Suppressor macrophage treated with lipopolysaccharide for 4 hours (primary cell): ENCODE measurements at places on chromosomes 7 and 10.

DNA sequence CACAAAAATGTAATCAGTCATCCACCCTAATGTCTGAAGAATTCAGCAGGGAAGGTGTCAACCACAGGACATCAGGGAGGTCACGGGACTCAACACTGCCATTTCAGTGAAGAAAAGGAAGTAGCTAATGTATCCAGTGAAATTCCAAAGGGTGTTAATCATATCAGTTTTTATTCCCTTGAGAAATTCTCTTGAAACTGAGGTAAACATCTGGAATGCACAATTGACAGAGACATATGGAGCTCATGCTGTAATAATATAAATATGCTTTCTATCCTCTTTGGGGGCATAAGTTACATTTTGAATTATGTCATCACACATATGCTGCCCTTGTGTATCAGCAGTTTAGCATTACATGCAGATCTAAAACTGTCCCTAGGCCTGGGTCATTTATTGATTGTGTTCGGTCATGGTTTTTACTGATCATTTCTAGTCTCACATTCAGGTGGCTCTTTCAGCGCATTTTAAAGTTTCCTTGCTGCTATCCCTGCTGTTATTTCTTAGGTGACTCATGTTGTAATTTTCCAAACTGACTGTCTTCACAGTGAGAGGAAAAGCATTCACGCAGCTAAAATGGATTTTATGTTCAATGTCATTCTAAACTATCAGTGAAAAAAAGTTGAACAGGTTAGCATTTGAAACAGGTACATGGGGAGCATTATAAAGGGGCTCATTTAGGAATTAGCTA lies 273.9 kb downstream of the TSPAN12 start:
- no peak for DNase-seq

- no peak for DNase-seq
Observed at GRCh38 chr7:71775648-71776047, 636.5 kb downstream of the CALN1 start.

DNA sequence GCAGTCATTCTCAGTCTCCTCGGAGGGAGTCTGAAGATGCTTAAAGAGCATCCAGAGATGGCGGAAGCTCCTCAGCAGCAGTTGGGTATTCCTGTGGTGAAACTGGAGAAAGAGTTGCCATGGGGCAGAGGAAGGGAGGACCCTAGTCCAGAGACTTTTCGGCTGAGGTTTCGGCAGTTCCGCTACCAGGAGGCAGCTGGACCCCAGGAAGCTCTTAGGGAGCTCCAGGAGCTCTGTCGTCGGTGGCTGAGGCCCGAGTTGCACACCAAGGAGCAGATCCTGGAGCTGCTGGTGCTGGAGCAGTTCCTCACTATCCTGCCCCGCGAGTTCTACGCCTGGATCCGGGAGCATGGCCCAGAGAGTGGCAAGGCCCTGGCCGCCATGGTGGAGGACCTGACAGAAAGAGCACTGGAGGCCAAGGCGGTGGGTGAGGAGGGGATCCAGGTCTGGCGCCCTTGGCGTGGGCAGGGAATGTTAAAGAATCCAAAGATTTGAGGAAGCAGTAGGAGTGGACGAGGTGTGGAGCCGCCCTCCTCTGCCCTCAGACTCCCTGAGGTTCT lies 2.9 kb downstream of the ZSCAN25 start:
- no peak for DNase-seq

DNA sequence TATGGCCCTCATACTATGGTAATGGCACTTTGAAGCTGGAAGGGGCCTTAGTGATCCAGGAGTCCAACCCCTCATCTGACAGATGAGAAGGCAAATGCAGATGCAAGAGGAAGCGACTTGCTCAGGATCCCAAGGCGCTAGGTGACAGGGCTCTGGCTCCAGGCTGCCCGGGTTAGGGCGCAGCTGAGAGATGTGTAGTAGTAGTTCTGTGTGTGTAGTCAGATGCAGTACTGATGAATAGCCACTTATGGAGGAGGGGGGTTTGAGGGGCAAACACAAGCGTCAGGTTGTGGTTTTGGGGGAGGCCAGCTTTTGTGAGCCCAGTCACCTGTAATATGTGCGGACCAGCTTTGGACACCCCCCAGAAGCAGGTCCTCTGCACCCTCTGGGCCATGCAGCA lies 4.8 kb downstream of the ADRA2A start:
- no peak for DNase-seq

GRCh38 chr7:78203042-78203720 lies 404.6 kb downstream of the PHTF2 start:
- DNase-seq, result no peak

GRCh38 chr10:69315100-69315542 lies 36.8 kb downstream of the HK1 start:
- DNase-seq, result no peak

GRCh38 chr7:47884675-47885074 lies 63.6 kb downstream of the PKD1L1 start:
- DNase-seq, result no peak

DNA sequence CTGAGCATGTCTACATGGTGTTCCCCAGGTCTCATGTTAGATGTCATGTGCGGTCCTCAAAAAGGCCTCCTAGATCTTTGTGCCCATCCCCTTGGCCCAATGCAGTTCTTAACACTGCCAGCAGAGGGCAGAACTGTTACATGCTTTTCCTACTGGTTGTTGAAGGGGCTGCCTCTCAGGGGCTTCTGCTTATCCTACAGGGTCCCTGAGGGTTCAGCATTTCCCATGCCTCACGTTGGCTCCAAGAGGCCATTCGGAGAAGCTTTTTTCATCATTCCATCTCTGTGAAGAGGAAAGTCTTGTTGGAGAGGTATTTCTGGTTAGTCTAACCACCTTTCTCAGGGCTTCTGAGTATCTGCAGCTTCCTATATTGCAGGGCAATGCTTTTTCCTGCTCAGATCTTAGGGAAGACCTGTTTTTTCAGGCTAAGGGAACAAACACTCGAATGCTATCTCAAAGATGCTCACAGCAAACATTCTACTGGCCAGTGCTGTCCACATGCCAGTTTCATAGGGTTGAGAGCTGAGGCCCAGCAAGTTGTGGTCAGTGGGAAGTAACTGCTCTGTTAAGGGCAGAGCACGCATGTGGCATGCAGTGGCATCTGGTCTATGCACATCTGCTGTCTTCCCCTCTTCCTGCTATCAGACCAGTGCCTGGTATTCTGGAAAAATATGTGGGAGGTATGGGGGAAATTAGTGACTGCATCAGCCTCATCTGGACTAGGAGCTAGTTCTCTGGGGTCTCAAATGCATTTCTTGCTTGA lies 31.5 kb downstream of the MBL2 start:
- DNase-seq, result peak; percentile 64

DNA sequence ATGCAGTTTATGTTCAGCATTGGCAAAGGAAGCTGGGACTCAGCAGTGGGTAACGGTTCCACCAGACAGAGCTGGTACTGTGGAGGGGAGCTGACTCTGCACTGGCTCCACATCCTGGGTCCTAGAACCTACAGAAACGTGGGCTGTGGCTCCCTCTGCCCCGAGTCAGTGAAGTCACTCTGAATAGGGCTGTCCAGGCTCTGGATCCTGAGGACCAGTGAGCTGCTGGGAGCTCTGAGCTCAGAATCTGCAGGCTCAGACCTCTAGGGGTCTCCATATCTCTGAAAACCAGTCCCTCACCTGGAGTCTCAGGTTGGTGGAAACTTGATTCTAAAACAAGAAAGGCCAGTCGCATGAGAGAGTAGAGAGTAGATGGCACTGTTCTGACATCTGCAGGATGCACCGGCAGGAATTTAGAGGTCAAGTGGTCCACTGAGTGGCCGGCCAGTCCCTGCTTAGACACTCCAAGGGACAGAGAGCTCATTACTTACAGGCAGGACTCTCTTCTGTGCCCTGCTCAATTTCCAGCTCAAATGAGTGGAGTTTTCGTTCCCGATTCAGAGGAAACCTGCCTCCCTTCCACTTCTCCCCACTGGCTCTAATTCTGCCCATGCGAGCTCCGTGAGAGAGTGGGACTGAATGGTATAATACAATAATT lies 18.6 kb downstream of the NPFFR1 start:
- DNase-seq, result no peak

DNA sequence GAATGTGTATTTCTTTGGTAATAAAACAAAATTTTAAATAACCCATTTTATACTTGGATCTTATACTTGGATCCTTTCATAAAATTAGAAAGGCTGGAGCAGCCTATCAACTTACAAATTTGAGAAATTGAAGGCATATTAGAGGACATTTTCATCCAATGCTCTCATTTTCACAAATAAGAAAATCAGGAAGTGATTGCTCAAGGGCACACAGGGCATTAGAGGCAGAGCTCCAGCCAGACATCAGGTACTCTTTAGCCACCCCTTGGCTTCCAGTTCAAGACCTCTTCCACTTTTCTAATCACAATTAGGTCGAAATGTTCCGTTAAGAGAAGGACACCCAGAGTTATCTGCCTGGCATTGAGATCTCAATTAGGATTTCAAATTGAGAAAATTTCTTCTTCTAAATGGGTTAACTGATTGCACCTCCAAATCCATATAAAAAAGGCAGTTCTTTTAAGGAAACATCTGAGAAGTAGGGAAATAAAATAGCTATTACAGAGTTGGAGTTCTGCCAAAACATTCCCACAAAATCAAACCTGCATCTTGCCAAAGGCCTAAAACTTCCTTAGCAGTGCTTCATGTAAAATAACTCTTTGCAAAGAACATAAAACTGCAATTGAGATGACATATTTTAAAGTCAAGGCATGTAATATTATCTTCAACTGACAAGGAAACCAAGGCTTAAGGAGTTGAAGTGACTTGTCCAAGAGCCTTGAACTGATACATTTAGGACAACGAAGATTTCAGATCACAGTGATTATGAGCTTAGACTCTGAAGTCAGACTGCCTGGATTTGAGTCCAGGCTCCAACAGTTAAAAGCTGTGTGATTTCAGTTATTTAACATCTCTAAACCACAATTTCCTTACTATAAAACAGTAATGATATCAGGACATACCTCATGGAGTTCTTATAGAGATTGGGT lies 2.4 kb downstream of the ACTA2 start:
- DNase-seq, result no peak

GRCh38 chr7:75854233-75854632 lies 24.6 kb upstream of the RHBDD2 start:
- peak; percentile 62 for DNase-seq

GRCh38 chr7:133300088-133300487 lies 47.2 kb downstream of the EXOC4 start:
- DNase-seq, result no peak

- no peak for DNase-seq
Observed at GRCh38 chr7:102029616-102030015, 212.2 kb downstream of the CUX1 start.

DNA sequence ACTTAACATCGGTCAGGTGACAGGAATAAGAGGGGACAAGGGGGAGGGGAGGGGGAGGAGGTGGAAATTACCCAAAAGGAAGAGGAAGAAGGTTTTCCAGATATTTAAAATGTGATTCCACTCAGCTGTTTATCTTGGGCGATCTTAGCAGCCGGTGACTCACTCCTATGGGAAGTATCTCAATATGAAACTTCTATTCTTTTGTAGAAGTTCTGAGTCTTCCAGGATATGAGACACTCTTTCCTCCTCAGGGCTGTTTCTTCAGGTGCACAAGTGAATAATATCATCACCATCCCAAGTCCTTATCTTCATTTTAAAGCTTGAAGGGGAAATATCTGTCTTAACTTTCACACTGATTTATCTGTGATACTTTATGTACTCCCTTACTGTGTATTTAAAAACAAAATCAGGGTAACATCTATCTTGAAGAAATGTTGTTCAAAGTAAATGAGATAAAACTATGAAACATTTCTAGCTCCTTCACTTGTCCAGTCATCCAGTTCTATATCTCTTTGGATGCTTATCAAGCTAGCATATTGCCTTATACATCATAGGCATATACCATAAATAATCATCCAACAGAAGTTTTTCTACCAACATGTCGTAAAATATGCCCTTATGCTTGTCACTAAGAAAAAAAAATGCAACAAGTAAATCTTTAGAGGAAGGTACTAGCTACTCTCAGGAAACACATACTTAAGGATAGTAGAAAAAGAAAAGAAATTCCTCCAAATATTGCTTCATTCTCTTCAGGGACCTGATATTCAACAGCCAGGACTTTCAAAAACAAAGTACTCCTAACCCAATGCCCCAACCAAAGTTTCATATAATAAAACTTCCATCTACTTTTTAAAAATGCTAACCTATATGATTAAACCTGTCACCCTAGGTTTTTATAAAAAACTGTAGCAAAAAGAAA lies 13.7 kb downstream of the DOCK4 start:
- DNase-seq, result peak; percentile 73

GRCh38 chr7:111718886-111719285 lies 156.6 kb upstream of the IMMP2L start:
- DNase-seq, result no peak

- no peak for DNase-seq
Observed at GRCh38 chr10:93753621-93754250, 4.0 kb upstream of the LGI1 start.

GRCh38 chr7:151086802-151087244 lies 548 bp downstream of the AGAP3 start:
- DNase-seq, result peak; percentile 40

- DNase-seq, result no peak
Observed at GRCh38 chr10:14146025-14146424, 184.7 kb downstream of the FRMD4A start.

DNA sequence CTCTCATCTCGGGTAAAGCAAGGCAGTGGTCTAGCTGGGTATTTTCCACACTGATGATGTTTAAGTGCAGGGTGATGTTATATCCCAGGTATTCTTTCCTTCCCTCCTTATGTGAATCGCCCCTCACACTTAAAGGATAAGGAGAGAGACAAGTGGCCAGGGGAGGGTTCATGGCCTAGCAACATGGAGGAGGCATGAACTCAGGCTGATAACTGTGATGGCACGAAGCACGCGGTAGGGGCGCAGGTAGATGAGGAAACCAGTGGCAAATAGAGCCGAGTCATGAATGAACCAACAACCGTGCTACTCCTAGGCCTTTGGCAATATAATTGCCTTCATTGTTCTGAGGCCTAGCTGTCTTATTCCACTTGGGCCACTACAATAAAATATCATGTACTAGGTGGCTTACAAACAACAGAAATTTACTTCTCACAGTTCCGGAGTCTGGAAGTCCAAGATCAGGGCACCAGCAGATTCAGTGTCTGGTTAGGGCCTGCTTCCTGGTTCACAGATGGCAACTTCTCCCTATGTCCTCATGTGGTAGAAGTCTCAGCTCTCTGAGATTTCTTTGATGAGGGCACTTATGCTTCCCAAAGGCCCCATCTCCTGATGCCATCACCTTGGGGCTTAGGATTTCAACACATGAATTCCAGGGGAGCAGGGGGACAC lies 56.0 kb upstream of the PIK3CG start:
- DNase-seq, result no peak
